ENCODE measurements at places on chromosomes 4 and X. TPM values are rescaled to one million over a fixed set of nuclear protein-coding genes. Genes with fewer than 3 reads are reported as not detected.
A peak's percentile ranks its signal among the peaks of the same experiment; 100 is the strongest.

DNA sequence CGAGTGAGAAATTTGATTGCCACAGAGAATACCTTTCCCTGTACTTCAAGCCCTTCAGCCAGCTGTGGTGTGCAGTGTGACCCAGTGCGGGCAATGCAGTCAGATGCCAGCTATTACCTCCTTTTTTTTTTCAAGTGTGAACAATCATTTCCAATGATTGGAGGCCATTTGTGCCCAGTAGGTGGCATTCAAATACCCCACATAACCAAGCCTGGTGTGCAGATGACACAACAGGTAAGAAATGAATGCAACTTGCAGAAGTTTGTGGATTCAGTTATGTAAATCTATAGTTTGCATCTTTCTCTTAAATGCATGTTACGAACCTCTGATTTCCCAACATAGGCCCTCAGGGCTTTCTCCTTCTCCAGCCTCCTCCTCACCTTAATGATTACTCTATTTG is 98.0 kb downstream of the CLCN4 start:
- H3K27ac ChIP-seq, result no peak overlapping the region
- no peaks in the 10 kb centered on the region for H3K36me3 ChIP-seq
- no peaks in the 10 kb centered on the region for H3K27me3 ChIP-seq
- DNase-seq, result no peak
- no peaks in the 10 kb centered on the region for H3K4me1 ChIP-seq

- peaks cover 10% of the 10 kb centered on the region for H3K27me3 ChIP-seq
- H3K4me3 ChIP-seq, result no peak overlapping the region
- no peak overlapping the region for H3K27ac ChIP-seq
- H3K36me3 ChIP-seq, result no peaks in the 10 kb centered on the region
- H3K4me1 ChIP-seq, result no peaks in the 10 kb centered on the region
Measured at GRCh38 chr4:77183777-77184420, 26.9 kb downstream of the CCNG2 start.

- no peaks in the 10 kb centered on the region for H3K4me1 ChIP-seq
- no peak overlapping the region for H3K27ac ChIP-seq
- H3K36me3 ChIP-seq, result no peaks in the 10 kb centered on the region
- H3K4me3 ChIP-seq, result no peak overlapping the region
Measured at GRCh38 chrX:133177202-133177601, 41.0 kb downstream of the TFDP3 start.

DNA sequence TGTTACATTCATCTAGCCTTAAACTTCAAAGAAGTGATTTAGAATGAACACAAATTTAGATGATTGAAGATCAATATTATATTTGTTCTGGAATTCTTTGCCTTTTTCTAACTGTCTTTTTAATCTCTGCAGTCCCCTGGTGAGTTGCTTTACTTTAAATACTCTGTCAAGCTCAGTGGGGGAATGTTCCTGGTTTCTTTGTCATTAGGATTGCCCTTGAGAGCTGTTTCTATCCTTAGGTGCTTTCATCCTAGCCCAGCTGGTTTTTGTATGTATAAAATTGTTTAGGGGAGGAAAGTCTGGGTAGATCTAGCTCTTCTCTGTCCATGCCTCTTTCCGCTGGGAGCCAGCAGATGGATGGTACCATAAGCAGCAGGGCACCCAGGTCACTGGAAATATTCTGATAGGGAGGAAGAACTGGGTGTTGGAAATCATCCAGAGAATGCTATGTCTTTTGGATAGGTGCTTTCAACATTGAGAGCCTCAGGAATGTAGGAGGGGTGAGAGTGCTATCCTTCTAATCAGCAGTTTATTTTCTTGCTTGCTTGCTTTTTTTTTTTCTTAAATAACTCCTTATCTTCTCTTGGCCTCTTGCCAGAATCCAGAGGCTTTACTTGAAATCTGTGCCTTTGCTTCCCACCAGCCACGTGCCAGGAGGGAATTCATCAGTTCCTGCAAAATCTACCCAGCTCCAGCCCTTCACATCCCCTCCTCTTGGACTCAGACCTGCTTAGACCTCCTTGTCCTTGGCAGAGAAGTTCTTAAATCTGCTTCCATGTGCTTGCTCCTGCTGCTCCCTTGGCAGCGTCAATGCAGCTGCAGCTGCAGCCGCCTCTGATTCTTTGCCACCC is 215.3 kb upstream of the ANXA3 start:
- DNase-seq, result peak; percentile 79
- H3K27ac ChIP-seq, result peak overlapping the region; percentile 87
- H3K4me3 ChIP-seq, result no peak overlapping the region
- no peaks in the 10 kb centered on the region for H3K36me3 ChIP-seq

DNA sequence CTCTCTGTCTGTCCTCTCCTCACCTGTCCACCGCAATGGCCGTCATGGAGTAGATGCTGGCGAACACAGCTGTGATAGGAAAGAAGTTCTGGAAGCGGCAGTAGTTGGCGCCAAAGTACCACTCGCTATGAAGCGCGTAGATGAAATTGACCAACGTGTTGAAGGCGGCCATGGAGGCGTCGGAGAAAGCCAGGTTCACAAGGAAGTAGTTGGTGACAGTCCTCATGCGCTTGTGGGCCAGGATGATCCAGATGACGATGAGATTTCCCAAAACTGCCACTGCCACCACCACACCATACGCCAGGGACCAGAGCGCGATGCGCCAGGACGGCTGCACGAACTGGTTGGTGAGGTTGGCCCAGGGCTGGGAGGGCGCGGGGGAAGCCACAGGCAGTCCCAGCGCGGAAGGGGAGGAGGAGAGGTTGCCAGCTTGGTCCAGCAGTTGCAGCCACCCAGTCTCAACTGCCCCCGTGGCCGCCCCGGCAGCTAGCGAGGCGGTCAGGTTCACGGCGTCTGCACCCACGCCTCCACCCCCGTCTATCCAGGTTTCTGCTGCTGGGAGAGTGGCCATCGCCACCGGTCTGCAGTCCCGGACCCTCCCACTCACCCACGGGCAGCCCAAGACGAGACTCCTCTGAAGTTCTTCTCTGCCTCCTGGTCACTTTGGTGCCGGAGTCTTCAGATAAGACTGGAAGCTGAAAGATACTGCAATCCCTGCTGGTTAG is 518 bp downstream of the TACR3 start:
- H3K36me3 ChIP-seq, result no peaks in the 10 kb centered on the region
- peak overlapping the region; percentile 26 for H3K4me3 ChIP-seq
- no peak overlapping the region for H3K27ac ChIP-seq
- DNase-seq, result peak; percentile 2
- H3K4me1 ChIP-seq, result peaks cover 3% of the 10 kb centered on the region

The GAGE12E gene
- not detected for total RNA-seq

Measured in cardiac muscle cell (in vitro differentiated cells and primary cell).